ENCODE measurements at places on chromosomes 16 and 17. TPM values are rescaled to one million over a fixed set of nuclear protein-coding genes. Genes with fewer than 3 reads are reported as not detected.

Gene ITGAX
- total RNA-seq: 0.52 TPM

Gene BCL6B
- 0.13 TPM for total RNA-seq

Gene PRM3
- not detected for total RNA-seq

Gene HOXB13
- not detected for total RNA-seq

Gene NOL11
- 43.9 TPM for total RNA-seq

Gene FOXN1
- total RNA-seq: 0.11 TPM

Gene DRC7
- total RNA-seq: 0.32 TPM

Gene COPZ2
- total RNA-seq: 174 TPM

Gene JPT1
- 86.7 TPM for total RNA-seq

Gene PCGF2
- total RNA-seq: 3.8 TPM

Gene KCTD13
- 11.3 TPM for total RNA-seq

Gene TUBG2
- 14.9 TPM for total RNA-seq

Gene TNFSF13
- 5.0 TPM for total RNA-seq

Gene AHSP
- not detected for total RNA-seq

Gene KRTAP3-2
- total RNA-seq: not detected

Gene CALB2
- 0.43 TPM for total RNA-seq

Gene CTRB1
- not detected for total RNA-seq

Gene CACNG5
- total RNA-seq: not detected

Gene MT4
- not detected for total RNA-seq

Gene UBB
- 1,336 TPM for total RNA-seq

Gene KRT14
- total RNA-seq: 0.78 TPM

Gene AURKB
- total RNA-seq: 11.1 TPM

Gene SSH2
- 16.1 TPM for total RNA-seq

Gene PIGQ
- 17.6 TPM for total RNA-seq

Gene MARVELD3
- 0.11 TPM for total RNA-seq

Gene SLC38A10
- 71.6 TPM for total RNA-seq

Gene CCL1
- total RNA-seq: not detected

Gene OXLD1
- total RNA-seq: 14.4 TPM

Gene MAPK7
- 14.8 TPM for total RNA-seq

Gene TOP2A
- total RNA-seq: 92.2 TPM

Gene PRMT7
- total RNA-seq: 35.1 TPM

Gene LRRC36
- 0.43 TPM for total RNA-seq

Gene C16orf96
- 0.13 TPM for total RNA-seq

Gene TAC4
- total RNA-seq: not detected

Gene RBFOX1
- not detected for total RNA-seq

Gene TAT
- not detected for total RNA-seq

Gene ALOX15B
- total RNA-seq: 0.32 TPM

Gene PDIA2
- total RNA-seq: not detected

Gene KRTAP16-1
- not detected for total RNA-seq

Gene MMP25
- not detected for total RNA-seq

Gene NOD2
- total RNA-seq: 0.52 TPM

All from articular chondrocyte of knee joint (primary cell).